ENCODE measurements at places on chromosomes 5 and 9.

- no peak for DNase-seq
Measured at GRCh38 chr5:55668356-55668755, 43.8 kb downstream of the SLC38A9 start.

DNA sequence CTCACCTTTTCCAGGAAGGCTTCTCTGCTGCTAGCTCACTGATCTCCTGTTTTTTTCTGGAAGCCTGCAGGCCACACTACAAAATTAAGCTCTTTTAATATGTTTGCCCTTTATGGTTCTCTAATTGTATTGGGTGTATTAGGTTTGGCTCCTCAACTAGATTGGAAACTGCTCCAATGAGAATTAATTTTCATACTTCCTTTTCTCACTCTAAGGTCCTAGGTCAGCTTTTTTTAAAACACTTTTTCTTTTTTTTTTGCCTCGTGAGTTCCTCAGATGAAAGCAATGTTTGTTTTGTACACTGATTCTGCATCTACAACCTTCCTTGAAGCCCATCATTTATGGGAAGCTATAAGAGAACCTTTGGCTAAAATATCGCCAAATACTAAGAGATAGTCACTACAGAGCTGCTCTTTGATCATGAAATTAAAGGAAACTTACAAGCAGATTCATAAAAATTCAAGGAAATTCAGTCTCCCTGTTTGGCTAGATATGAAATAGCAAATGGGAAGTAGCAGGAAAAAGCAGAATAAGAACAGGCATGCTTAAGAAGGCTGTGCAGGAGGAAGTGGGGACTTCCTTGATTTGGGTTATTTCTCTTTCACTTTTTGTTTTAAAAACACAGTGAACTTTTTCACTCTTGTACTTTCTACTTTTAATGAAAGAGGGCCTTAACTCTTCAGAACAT, 55.2 kb upstream of the FYB1 start:
- DNase-seq, result no peak

DNA sequence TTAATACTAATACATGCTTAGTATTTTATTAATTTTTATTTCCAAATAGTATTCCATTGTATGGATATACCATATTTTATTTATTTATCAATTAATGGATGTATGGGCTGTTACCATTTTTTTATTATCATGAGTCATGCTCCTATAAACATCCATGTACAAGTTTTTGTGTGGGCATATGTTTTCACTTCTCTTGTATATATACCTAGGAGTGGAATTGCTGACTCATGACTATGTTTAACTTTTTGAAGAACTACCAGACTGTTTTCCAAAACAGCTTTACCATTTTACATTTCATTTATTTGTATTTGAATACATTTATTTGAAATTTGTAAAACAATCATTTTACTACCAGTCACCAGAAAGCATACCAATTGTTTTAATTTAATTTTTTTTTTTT, 14.1 kb upstream of the LRRC19 start:
- no peak for DNase-seq

- no peak for DNase-seq
Measured at GRCh38 chr5:165015547-165015946, 1510.1 kb downstream of the MAT2B start.

DNA sequence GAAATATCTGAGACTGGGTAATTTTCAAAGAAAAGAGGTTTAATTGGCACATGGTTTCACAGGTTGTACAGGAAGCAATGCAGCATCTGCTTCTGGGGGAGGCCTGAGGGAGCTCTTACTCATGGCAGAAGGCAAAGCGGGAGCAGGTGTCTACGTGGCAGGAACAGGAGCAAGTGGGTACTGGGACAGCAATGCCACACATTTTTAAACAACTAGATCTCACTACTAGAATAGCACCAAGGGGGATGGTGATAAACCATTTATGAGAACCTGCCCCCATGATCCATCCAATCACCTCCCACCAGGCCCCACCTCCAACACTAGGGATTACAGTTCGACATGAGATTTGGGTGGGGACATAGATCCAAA, 47.6 kb upstream of the HOMER1 start:
- no peak for DNase-seq

DNA sequence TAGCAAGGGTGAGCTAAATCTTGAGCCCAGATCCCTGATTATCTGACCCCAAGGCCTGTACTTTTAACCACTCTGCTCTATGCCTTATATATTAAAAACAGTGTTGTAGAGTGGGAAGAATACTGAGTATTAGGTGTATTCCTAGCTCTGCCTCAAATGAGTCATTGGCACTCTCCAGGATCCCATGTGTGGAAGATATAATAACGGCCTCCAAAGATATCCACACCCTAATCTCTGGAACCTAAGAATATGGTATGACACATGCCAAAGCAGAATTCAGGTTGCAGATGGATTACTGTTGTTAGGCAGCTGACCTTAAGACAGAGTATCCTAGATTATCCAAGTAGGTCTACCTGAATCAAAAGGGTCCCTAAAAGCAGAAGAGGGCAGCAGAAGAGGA, 110.8 kb downstream of the ADRB2 start:
- no peak for DNase-seq

GRCh38 chr5:176334031-176334770, 27.4 kb downstream of the KIAA1191 start:
- DNase-seq, result no peak

GRCh38 chr5:143806579-143806978, 5.4 kb upstream of the HMHB1 start:
- DNase-seq, result no peak

DNA sequence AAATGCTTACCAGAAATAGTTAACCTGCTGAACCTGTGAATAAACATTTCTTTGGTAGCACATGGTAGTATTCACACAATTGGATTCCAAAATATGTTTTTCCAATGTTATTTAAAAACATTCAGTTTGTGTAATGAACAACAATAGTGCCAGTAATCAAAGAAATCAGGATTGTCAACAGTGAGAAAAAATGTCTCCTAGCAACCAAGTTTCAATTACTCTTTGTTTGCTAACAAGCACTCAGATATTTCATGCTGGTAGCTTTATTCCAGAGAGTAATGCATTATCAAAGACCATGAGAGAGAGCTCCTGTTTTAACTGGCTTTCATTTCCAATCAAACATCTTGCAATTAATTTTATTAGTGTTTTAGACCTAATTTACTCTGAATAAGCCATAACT, 768.1 kb upstream of the GRAMD2B start:
- DNase-seq, result no peak

DNA sequence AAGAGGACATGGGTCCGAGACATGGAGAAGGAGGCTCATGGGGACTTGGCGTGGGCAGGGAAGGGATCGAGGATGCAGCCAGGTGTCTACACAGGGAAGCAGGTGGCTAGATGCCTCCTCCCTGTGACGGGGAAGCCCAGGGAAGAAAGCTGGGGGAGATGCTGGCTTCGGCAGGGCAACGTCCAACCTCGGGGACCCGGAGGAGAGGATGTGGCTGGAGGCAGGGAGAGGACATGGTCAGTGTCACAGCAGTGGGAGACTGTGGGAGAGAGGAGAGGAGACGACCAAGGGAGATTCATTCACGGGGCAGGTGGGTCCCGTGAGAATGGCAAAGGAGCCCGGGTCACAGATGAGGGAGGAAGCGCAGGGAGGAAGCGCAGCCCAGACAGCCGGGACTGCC, 73.2 kb upstream of the PHYKPL start:
- no peak for DNase-seq

GRCh38 chr5:68303754-68304420, 88.3 kb downstream of the PIK3R1 start:
- no peak for DNase-seq

GRCh38 chr5:163498886-163499285, 6.5 kb upstream of the MAT2B start:
- DNase-seq, result no peak

DNA sequence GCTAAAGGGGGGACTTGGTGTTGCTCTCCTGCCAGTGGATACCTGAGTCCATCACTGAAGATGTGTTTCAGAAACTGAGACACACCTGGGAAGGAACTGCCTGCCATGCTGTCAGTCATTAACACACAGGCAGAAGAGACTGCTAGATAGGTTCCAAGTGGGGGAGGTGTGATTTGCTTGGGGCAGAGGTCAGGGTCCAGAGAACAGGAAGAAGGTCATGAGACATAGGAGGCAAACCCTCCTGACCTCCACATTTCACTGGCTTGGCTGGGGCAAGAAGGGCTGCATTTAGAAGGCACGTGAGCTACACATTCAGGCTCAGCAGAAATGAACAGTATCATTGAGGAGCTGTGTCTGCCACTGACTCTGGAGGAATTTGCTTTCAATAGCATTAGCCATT, 215.8 kb downstream of the HSPA4 start:
- DNase-seq, result no peak

DNA sequence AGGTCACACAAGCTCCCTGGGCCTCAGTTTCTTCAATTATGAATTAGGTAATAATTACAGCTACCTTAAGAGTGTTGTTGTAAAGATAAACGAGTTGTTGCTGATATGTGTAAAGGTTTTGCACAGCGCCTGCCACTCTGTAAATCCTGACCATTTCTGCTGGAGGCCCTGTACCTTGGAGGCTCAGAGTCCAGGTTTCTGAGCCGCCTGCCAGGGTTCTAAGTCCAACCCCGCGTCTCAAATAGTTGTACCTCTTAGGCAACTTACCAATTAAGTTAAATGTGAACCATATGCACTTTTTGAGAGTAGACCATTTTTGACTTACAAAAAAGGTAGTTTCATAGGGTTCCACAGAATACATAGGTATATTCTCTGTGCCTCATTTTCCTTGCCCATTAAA, 156.8 kb upstream of the KLF9 start:
- DNase-seq, result no peak

DNA sequence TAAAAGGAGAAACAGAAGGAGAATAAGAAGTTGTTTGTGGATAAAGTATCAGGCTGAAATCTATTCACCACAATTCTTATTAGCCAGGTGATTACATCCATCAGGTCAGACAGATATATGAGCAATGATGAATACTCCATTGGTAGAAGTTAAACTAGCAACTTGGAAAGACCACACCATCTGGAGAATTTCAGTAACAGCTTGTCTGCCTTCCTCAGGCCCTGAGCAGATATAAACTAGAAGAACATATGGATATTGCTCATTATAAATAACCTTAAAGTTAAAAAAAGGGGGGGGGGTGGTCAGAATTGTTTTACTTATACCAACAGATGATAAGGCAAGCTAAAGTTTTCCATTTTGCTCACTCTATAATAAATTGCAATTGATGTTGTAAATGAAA, 10.4 kb downstream of the DAB2 start:
- DNase-seq, result no peak

GRCh38 chr5:68271124-68271523, 55.6 kb downstream of the PIK3R1 start:
- no peak for DNase-seq

- no peak for DNase-seq
Measured at GRCh38 chr5:150946351-150946905, 41.6 kb upstream of the ZNF300 start.

DNA sequence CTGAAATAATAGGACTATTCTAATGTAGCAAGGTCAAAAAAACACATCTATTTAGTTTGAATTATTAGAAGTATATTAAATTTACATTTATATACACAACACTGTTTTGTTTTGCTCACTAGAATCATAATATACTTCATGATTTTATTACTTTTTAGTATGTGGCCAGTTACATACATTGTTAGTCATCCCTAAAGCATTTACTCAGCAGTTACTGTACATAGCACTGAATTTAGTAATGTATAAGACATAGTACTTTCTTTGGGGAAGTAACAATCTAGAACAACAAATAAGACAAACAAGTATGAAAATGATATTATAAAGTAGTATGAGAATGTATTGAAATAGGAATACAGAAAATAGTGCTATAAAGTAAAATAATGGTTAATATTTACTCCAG, 28.2 kb downstream of the ERCC8 start:
- no peak for DNase-seq

DNA sequence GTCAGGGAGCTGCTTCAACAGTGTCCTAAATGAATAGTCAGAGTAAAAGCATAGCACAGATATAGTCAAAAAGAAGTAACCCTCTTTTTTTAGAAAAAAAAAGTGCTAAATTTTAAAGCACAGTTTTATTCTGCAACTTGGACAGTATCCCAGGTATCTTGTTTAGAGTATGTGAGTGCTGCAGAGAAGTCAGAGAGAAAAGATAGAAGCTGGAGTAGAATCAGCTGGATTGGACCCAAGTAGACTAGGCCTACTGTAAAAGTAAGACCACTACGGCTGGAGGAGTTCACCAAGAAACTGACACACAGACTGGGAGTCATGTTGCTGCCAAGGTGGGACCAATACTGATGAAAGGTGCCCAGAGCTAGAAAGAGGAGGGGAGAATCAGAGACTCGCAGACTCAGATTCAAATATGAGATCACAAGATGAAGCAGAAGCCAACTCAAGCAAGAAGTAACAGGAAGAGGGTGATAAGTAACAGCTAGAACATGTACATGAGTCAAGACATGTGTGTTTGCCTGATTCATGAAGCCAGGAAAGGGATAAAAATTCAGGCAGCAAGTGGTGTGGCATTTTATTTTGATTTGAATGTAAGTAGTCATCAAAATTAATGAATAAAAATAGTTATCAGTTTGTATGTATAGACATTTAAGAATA, 25.6 kb upstream of the TUSC1 start:
- DNase-seq, result no peak

- DNase-seq, result no peak
Measured at GRCh38 chr5:156912869-156913268, 50.2 kb downstream of the TIMD4 start.

DNA sequence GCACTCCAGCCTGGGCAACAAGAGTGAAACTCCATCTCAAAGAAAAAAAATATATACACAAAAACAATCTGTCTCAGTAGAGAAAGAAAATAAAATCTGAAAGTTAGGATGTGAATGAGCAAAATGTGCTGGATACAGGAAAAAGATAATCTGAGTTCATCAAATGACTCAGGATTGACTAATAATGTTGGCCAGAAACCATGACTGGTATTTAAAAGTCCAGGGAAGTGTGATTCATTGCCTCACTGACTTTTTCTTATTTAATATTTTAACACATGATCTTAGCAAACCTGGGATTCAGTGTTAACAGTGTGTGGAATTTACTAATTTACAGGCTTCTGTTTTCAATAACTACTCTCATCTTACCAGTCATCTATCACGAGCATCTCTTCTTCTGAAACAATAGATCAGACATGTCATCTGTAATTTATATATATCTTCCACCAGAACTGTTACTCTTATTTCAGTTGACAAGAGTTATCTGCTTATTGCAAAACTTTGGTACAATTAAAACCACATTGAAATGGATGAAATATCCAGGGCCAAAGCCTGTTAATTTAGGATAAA, 256.7 kb downstream of the CDH12 start:
- DNase-seq, result no peak

- peak; percentile 29 for DNase-seq
Measured at GRCh38 chr9:33264003-33264472, 470 bp downstream of the BAG1 start.

DNA sequence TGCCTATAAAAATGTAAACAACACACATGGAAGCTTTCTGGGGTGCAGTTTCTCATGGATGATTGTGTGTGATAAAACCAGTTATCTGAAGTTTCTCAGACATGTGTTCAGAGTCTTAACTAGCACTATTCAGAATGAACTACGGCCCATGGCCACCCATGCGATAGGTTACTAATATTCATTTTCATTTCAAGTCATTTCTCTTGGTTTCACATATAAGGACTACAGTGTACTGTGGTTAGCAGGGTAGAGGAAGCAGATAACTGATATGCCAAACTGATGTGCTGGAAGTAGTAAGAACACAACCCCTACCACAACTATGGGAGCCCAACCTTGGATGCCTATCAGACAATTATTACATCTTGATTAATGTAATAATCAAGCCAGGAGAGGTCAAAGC, 372.1 kb downstream of the DTWD2 start:
- no peak for DNase-seq

GRCh38 chr5:31408814-31409213, 123.1 kb downstream of the DROSHA start:
- no peak for DNase-seq
